ENCODE measurements at places on chromosomes 4 and X. TPM values are rescaled to one million over a fixed set of nuclear protein-coding genes. Genes with fewer than 3 reads are reported as not detected.

DNA sequence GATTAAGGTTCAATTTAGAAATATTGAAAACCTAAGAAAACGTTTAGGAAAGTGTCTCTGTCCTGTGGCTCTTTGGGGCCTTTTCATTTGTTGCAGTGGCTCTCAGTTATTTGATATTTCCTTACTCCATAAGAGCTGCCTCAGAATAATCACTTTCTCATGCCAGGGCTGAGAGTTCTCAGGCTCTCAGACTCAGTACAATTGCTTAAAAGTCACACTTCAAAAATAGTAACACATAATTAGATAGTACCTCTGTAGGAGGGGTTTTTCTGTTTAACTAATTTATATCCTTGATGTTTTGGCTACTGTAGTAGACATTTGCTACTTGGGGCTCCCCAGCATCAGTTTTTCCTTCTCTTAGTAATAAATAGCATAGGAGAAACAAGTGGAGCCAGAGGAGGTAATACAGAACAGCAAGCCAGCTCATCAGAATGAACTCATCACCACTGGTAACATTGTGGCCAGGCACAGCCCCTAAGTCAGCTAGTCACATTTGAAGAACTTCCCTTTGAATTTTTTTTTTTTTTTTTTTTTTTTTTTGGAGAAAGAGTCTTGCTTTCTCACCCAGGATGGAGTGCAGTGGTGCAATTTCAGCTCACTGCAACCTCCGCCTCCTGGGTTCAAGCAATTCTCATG is 8.0 kb upstream of the HNRNPD start:
- DNase-seq = no peak

DNA sequence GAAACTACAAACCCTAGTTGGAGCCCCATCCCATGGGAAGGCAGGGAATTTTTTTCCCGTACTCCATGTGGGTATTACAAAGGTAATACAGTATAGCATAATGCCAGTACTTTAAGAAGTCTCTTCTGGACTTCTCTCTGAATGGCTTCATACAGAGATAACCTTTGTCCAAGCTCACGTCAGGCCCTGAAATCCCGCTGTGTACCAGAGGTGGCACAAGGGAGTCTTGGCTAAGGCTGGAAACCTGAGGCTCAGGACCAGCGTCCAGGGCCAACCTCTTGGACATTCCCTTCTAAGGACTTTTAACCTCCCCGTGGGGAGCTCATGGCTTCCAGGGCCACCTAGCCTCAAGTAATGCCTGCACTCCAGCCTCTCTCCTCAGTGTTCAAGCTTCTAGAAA is 338.9 kb upstream of the FAM241A start:
- DNase-seq = peak; percentile 64

- DNase-seq = no peak
These were observed 1.9 kb upstream of the SNX25 start for GRCh38 chr4:185207466-185207865.

DNA sequence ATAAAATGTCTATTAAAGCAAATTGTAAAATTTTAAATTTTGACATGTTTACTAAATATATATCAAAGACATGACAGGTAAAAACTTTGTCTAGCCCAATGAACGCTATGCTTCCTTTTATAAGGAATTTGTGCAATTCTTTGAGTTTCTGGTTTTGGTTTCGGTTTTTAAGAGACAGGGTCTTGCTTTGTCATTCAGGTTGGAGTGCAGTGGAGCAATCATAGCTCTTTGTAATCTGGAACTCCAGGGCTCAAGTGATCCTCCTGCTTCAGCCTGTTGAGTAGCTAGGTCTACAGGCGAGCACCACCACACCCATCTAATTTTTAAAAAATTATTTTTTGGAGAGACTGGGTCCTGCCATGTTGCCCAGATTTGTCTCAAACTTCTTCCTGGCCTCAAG is 60.7 kb downstream of the BLTP1 start:
- no peak for DNase-seq

- DNase-seq = no peak
These were observed 12.6 kb downstream of the TAF1 start for GRCh38 chrX:71378732-71379131.

GRCh38 chr4:123350191-123350544 is 46.4 kb upstream of the SPRY1 start:
- peak; percentile 78 for DNase-seq

FGF16 gene
- 3.8 TPM for total RNA-seq

BMPR1B gene
- 0.72 TPM for total RNA-seq

TBC1D1 gene
- 109 TPM for total RNA-seq

DNA sequence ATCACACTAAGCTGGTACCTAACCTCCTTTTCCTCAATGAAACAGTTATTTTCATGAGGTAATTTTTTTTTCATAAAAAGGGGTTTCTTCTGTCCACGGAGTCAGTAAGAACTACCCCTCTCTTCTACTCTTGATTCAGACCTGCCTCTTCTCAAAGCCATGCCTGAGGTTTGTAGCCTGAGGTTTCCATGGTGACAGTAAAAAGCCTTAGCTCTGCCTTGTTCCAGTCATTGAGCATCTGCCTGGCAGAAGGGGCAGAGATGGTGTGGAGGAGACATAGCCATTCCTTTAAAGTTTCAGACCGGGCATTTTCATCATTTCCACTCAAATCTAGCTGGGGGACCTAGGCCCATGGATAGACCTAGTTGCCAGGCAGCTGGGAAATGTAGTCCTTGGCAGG is 135.5 kb downstream of the REPS2 start:
- DNase-seq = no peak

L1CAM gene
- 19.9 TPM for total RNA-seq

DMRTC1B gene
- total RNA-seq = not detected

DNA sequence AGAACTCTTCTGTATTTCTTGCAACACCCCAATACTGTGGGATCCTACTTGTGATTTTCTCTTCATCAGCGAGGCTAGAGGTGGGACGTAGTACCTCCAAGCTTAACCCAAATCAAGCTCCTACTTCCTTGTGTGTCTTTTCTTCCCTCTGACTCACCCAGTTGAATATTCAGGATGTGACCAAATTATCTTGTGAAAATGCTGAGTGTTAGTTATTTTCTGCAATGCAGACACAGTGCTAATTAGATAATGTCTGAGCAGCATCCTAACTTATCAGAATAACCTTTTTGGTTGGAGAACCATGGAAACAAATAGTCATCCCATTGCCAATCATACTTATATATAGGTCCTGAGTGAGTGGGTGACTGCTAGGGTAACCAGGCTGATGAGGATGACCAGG is 2.4 kb downstream of the MEPE start:
- DNase-seq = no peak

DNA sequence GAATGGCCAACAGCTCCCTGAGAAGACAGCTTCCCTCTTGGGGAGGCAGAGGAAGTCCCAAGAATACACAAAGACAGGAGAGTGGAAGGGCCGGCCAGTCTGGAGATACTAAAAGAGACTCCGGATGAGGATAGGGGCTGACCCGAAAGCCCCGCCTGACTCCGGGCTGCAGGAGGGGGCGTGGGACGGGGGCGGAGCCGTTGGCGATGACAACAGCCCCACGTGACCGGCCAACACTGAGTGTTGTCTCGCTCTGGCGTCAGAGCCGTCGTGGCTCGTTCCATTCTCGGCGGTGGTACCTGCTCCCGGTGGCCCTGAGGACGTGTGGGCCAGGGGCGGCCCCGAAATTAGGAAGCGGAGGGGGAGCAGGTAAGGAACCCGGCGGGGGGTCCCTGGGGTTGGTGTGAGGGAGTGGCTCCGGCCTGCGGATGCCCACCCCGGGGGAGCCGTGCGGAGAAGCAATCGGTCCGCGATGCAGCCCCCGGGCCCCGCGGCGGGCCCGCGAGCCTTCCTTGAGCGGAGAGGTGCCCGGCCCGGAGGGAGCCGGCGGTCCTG is at the start of gene BEX4:
BEX4 (plus strand) TSS at position 239 of the 555 bp plus-strand sequence. CDS start 1,046 bp downstream, outside the sequence.
- DNase-seq = peak; percentile 96

All from H9 (cell line).